ENCODE measurements at places on chromosomes 3 and 15.

- no peak for DNase-seq
Measured at GRCh38 chr3:12242772-12243171, 46.1 kb upstream of the PPARG start.

DNA sequence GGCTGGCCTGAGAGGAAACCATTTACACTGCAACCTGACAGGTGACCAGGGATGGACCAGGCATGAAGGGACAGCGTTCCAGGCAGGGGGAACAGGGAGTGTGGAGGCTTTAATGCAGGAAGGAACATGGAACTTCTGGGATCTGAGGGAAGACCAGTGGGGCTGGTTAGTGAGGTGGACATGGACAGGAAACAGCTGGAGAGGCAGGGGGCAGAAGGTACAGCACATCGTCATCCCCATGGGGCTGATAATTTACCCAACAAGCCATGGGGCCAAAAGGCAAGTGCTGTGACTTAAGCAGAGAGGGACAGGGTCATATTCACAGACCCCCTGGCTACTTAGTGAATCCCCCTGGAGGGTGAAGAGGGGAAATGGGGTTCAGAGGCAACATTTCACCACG, 77.0 kb upstream of the LARS2 start:
- no peak for DNase-seq

DNA sequence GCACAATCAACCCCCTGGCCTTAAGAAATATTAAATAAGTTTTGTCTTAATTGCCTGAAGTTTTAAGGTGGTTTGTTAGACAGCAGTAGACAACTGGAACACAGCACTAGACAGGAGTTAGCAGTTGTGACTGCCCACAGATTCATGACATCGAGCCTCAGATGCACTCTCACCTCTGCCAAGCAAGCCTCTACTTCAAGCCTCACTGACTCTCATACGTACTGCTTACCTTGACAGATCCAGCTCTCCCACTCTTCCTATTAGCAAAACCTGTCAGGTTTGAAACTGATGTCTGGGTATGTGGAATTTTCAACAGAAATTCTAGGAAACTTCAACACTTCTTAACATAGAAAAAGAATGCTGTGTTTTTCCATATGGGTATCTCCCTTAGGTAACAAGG, 382.9 kb upstream of the DPH6 start:
- DNase-seq: no peak

DNA sequence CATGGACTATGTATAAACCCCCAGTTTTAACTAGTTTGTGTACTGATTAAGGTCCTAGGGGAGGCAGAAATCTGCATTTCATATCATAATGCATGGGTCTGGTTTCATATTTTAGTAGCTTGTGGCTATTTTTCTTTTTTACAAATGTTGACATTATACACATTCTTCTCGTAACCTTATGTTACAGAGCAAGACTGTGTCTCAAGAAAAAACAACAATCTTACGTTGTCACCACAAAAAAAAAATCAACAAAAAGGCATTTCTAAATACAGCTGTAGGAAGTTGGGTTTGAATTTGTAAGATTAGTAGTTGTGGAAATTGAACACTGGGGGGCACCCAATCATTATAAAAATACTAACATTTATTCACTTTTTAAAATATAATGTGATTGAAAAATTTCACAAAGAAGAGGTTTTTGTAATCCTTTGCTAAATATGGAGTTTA, 17.9 kb downstream of the SERP1 start:
- DNase-seq: peak; percentile 27

- DNase-seq: no peak
Measured at GRCh38 chr3:166582236-166582635, 745.0 kb upstream of the BCHE start.

- no peak for DNase-seq
Measured at GRCh38 chr3:185009650-185010049, 143.2 kb downstream of the C3orf70 start.

- DNase-seq: no peak
Measured at GRCh38 chr3:149152420-149152819, 23.0 kb downstream of the HPS3 start.

GRCh38 chr3:16480861-16481545, 32.5 kb downstream of the RFTN1 start:
- no peak for DNase-seq

DNA sequence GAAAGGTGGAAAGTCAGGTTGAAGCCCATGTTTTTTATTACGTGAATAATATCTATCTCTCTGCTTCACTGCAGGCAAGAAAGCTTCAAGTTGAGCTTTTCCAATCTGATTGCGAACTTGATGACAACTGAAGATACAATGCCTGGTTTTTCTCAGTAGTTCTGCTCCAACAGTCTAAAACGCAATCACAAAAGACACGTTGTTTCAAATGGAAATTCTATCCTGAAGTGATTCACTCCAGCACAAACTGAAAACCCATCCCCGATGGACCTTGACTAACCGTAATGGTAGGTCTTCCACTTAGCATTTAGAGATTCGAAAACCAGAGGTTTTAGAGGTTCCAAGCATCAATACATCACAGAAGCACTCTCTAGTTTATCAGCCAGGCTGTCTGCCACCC, 10.6 kb downstream of the B4GALT4 start:
- DNase-seq: no peak

DNA sequence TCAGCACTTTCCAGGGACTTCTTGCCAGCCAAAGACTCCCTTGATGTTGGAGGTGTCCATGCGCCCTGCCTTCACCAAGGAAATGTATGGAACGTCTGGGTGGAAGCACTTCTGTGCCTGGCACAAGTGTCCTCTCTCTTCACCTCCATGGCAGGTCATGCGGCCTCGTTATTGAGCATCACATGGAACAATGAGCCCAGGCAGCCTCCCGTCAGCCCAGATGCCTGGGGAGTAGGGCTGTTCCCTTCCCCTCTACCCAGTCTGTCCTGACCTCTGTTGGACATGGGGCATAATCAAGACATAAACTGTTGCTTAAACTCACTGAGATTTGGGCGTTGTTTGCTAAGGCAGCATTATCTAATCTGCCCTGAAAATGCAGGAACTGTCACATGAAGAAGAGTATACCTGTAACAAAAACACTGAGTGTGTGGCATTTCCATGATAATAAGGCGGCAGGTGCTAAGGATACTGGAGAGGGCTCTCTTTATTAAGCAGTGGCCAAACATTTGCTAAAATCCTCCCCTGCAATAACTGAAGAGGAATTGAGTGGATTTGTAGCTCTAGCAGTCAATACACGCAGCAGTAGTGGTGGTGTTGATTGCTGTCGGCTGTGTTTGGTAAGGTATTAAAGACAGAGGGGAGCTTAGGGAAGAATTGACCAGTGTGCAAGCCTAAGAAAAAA, 338.2 kb upstream of the ATP10A start:
- no peak for DNase-seq

DNA sequence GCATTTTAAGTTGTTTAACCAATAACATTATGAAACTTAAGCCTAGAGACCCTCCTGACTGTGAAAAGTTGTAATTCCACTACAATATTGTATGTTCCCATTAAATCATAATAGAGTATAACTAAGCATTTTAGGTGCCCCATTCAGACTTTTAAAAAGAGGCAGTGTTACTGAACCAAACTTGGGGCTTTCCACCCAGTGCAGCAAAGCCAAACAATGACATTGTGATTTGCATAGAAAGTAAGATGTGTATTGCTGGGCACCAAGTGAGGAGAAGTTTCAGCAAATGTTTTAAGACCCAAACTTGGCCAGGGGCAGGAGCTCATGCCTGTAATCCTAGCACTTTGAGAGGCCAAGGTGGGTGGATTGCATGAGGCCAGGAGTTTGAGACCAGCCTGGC, 706.2 kb downstream of the GRM7 start:
- no peak for DNase-seq

DNA sequence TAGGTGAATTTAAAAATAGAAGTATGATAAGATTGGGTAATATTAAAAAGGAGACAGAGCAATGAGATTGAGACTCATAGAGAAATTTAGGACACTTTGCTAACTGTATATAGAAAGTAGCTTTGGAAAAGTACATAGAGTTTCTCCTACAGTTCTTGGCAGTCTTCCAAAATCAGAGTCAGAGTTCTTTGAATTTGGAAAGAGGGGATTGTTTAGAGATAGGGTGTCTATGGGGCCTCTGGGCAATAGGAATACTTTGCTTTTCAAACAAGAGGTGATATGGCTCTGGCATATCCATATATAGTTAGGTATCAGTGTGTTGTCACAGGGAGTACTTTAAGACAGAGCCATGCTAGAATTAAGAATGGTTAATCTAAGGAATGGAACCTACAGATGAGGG, 477.1 kb upstream of the KCNMB2 start:
- DNase-seq: peak; percentile 59

GRCh38 chr3:152156880-152157279, 111.8 kb upstream of the MBNL1 start:
- DNase-seq: no peak

GRCh38 chr3:186035277-186035676, 73.6 kb downstream of the ETV5 start:
- no peak for DNase-seq

GRCh38 chr3:138082992-138083386, 32.4 kb downstream of the DZIP1L start:
- no peak for DNase-seq

DNA sequence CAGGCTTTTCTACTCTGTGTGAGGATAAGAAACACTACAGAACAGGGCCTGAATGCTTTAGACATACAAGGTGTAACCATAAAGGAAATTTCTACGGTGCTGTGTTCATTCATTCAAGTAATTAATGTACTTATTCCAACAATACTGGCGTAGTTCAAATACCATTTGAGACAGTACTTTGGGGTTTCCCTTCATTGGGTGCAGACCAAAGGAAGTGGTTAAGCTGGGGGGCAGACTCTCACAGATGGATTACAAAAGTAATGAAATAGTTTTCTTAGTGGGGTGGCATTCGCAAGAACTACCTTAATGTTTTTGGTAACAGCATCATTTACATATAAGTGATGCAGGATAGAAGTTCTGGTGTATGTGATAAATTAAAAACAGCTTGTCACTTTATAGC, 65.9 kb downstream of the BTD start:
- DNase-seq: no peak

DNA sequence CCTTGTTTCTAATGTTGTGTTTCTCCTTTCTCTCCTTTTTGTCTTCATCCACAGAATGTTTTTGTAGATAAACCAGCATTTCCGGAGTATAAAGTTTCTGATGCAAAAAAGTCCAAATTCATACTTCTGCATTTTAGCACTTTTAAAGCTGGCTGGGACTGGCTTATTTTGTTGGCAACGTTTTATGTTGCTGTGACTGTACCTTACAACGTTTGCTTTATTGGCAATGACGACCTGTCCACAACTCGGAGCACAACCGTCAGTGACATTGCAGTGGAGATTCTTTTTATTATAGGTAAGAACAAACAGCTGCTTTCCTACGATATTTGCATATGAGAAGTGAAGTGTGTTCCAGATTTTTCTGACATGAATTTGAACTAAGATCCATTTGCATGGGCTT, 199.4 kb downstream of the KCNH8 start:
- no peak for DNase-seq

DNA sequence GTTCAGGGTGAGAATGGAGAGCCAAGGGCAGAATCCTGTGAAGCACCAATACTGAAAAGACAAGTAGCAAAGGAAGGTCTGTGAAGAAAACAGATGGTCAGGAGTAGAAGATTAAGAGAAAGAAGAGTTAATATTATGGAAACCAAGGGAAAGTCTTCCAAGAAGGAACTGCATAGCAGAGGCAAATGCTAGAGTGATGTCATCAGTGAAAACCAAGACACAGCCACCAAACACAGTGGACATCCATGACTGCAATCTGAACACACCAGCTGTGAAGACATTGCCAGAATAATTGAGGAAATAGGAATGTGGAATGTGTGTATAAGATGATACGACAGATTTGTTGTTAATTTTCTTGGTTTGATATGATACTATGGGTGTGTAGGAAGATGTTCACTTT, 26.8 kb upstream of the ZBTB38 start:
- no peak for DNase-seq

- DNase-seq: no peak
Measured at GRCh38 chr3:120033596-120033995, 60.7 kb downstream of the GSK3B start.

- no peak for DNase-seq
Measured at GRCh38 chr15:56582785-56583184, 117.8 kb upstream of the MNS1 start.

GRCh38 chr3:14452740-14453710, 50.6 kb downstream of the SLC6A6 start:
- peak; percentile 95 for DNase-seq

DNA sequence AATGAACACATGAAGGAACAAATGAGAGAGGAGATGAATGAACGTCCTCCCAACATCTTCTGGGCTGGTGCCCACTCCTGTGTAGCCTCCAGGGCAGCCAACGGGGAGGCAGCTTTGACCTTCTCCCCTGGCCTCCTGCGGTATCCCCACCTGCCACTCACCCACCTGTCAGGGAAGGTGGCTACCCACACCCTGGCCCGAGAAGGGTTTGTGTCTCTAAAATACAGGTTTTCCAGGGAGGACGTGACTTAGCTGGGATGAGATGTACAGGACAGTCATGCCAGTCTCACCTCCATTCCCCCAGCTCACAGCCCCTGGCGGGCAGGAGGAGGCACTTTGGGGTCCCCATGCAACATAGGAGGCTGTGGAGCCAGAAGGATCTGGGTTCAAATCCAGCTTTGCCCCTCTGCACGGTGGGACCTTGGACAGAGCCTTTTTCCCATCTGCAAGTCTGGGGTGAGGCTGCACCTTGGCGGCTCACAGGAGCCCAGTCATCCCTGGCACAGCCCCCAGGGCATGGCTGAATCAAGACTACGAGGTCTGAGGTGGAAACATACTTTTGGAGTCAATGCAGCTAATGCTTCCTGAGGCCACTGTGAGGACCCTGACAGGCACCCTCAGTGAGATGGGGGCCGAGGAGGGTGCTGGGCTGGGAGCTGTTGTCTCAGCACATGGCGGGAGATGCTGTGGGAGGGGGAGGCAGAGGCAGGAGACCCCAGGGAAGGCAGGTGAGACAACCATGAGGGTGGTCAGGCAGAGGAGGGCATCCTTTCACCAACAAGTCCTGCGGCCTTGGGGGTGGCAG, 11.1 kb upstream of the PLXND1 start:
- DNase-seq: no peak

DNA sequence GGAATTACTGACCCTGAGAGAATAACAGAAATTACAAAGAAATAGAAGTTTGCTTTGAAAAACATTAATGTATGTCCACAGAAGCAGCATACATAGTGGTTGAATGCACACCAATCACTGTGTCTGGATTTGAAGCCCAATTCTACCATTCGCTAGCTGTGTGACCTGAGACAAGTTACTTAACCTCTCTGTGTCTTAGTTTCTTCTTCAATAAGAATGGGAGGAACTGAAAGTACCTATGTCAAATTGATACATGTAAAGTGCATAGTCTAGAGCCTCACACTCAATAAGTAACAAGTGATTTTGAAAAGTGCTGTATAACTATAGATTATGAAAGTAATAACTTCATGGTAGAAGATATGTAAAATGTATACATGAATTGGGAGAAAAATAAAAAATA, 457.8 kb downstream of the FOXP1 start:
- DNase-seq: no peak

Data from NCI-H69 (cell line).